ENCODE measurements at places on chromosomes 1 and 21.

GRCh38 chr1:227899820-227900449 is 47.8 kb downstream of the WNT9A start:
- no peak for DNase-seq

GRCh38 chr1:230351514-230351913 is 74.6 kb downstream of the PGBD5 start:
- no peak for DNase-seq

- no peak for DNase-seq
Measured at GRCh38 chr21:40680311-40680710, 166.6 kb downstream of the DSCAM start.

DNA sequence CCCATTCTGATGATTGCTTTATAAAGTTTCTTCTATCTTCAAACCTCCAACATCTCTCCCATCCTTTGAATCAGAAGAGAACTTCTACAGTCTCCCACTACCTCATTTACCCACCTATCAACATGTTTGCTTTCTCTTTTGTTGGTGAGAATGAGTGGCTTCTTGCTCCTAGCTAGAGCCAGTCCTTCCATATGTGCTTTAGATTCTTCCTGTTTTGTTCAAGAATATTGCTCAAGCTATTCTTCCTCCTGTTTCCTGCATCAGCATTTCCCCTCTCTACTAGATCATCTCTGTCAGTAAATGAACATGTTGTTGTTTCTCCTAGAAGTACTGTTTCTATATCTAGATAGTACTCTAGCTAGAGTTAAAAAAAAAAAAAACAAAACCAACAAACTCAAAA is 6.3 kb downstream of the ATF6 start:
- DNase-seq: no peak

DNA sequence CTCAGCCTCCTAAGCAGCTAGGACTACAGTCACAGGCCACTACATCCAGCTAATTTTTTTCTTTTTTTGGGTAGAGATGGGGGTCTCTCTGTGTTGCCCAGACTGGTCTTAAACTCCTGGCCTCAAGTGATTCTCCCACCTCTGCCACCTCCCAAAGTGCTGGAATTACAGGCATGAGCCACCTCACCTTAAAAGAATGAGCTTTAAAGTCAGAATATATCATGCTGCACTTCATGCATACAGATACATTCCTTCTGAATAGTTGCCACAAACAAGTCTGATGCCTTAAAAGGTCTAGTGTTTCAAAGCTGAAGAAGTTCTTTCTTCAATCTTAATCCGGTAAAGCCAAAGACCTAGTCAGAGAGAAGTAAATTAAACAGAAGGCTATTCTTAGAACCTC is 23.8 kb upstream of the CPLANE2 start:
- no peak for DNase-seq
